ENCODE measurements at places on chromosomes 2 and 18.
A peak's percentile ranks its signal among the peaks of the same experiment; 100 is the strongest.

- DNase-seq = no peak
These were observed 1030.2 kb downstream of the TMEM182 start for GRCh38 chr2:103792042-103792441.

DNA sequence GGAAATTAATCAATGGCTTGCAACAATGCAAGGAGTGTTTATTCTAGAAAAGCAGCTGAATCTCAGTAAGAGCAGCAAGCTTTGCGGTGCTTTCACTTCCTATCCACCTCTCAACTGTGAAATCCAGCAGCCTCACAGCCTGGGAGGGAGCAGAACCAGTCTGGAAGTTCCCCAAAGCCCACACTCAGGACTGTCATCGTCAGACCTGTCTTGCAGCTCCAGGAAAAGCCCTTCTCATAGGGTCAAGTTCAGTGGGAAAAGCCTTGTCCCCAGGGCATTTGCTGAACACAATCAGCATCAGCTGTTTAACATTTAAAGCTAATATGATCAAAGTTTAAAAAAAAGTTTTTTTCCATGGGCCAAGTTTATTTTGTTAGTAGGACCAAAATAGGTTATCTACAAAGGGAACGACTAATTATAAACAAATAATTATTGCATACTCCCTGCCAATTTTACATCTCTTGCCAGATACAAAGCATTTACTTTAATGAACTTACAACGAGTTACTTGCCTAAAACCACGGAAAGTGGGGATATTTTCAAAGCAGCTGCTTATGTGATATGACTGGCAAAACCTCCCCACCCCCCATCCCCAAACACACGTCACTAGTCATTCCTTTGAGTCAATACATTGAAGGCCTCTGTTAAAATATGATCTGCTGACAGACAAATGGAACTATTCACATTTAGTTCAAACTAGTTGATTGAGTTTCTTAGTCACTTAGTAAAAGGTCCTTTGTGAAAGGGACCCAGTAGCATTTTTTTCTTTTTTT is 36.8 kb downstream of the PARD6G start:
- peak; percentile 86 for DNase-seq

- no peak for DNase-seq
These were observed 14.5 kb upstream of the ASB1 start for GRCh38 chr2:238412067-238412767.

- no peak for DNase-seq
These were observed 112.1 kb upstream of the PIK3C3 start for GRCh38 chr18:41842886-41843285.

DNA sequence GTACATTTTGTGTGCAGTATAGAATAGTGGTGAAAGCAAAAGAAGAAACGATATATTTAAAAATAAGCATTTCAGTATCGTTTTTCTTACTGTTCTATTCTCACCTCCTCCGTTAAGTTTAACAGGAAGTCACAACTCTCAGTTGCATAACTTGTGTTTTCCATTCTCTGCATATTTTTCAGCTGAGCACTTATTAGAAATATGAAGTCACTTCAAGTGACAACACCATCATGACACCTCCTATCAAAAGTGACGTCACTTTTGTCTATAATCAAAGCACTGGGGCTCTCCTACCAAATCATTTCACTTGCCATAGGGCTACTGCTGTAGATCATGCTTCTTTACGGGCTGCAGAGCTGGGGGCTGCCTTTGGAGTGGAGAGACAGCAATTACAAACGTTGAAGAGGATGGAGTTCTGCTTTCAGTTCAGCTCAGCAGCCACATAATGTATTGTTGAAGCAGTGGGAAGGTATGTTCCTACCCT is 36.3 kb downstream of the STAT4 start:
- DNase-seq = peak; percentile 86

Measured in inflammatory macrophage treated with lipopolysaccharide for 1 hour (primary cell).